Endodermal cell (in vitro differentiated cells): ENCODE measurements at places on chromosomes 7 and 10. TPM values are rescaled to one million over a fixed set of nuclear protein-coding genes. Genes with fewer than 3 reads are reported as not detected.

- no peak for DNase-seq
These were observed 50.0 kb downstream of the TACR2 start for GRCh38 chr10:69366738-69367137.

DNA sequence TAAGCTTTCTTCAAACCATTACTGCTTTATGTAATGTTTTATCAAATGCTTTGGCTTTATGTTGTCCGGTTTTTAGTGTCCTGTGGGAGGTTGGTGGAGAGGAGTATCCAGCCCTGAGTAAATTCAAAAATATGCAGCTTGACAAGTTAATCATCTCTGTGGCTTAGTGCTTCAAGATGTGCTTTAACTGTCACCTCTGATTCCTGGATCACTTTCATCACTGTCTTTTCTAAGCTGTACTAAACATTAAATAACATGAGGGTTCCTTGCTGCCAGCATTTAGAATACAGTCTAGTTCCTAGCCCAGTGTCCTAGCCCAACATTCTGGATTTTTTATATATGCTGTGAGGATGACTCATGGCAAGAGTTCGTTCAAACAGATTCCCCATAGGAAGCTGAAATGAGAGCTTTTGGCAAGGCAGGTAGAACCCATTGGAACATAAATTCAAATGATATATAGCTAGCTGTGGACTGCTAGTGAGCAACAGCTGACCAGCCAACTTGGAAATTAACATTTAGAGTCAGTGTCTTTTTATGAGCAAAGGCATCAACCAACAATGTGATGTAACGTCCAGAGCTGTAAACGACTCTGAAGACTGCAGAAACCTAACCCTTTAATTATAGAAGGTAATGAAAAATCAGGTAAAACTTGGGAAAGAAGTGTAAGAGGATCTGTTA lies 80.6 kb upstream of the OIT3 start:
- DNase-seq: no peak

- DNase-seq: no peak
These were observed 107.5 kb upstream of the KIF5B start for GRCh38 chr10:32163762-32164148.

The ZNF722 gene
- total RNA-seq: not detected in 3 replicates

- no peak for DNase-seq
These were observed 85.2 kb upstream of the VIPR2 start for GRCh38 chr7:159229683-159230475.

DNA sequence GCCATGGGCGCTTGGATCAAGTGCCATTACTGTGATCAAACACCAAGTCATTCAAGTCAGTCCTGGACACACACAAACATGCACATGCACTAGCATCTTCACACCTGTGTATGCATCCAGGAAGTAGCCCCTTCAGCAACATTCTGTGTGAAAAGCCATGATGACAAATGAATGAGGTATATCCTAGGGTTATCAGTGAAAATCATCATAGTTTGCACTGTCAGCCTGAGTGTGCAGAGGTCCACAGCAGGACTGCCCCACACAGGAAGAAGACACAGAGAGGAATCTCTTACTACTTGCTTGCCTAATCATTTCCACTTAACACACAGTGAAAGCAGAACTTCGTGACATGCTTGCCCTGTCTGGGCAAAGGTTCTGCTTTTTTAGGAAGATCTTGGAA lies 184.0 kb upstream of the ADO start:
- no peak for DNase-seq

DNA sequence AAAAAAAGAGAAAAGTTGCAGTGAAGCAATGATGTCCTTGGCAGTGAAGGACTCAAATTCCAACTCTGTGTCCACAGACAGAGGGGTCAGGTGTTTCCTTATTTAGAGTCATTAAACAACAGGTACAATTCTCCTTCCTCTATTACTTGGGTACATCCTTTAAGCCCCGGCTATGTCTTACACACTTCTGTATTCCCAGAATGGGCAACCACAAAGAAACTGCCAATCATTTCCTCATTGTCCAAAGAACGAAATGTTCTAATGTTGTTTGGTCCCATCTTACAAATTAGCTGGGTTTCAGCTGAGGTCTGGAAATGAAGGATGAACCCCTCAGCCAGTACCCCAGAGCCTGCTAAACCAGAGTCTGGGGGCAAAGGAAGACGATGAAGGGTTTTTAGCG lies 59.5 kb downstream of the GRB10 start:
- DNase-seq: no peak

The JAKMIP3 gene
- total RNA-seq: 0.95 to 6.4 TPM (median 0.97 TPM) in 3 replicates

The TAF5 gene
- 7.7 and 8.4 TPM in 2 replicates for total RNA-seq

DNA sequence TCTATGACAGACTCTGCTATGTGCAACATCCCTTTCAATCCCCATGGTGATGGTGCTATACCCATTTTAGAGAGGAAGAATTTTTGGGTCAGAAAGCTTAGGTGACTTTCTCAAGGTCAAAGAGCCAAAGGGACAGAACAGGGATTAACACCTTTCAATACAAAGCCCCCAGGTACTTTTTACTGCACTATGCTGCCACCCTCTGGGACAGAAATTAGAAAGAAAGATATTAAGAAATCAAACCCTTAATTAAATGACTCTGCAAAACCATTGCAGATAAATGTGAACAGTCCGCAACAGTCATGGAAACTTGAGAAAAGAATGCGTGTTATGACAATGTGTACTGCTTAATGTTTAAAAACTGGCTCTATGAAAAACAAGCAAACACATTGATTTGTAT lies 673.7 kb downstream of the MAGI2 start:
- DNase-seq: no peak

The C10orf90 gene
- 0.33 and 0.63 TPM in 2 replicates for total RNA-seq

DNA sequence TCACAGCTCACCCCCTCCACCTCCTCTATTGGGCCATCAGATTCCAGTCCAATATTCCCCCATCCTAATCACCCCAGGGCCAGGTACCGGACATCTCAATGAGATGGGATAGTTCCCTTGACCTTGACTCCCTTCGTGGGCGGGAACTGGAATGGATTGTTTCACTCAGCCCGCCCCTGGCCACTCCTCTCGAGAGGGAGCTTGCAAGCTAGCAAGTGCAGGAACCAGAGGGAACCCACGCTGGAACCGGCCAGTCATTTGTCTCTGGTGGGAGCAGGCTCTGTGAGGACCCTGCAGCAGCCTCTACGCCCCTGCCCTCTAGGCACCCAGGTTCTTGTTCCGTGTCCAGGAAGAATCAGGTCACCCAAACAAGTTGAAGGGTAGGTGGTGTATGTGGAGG lies 11.0 kb upstream of the RADIL start:
- no peak for DNase-seq

The FGL2 gene
- not detected in 2 replicates for total RNA-seq

DNA sequence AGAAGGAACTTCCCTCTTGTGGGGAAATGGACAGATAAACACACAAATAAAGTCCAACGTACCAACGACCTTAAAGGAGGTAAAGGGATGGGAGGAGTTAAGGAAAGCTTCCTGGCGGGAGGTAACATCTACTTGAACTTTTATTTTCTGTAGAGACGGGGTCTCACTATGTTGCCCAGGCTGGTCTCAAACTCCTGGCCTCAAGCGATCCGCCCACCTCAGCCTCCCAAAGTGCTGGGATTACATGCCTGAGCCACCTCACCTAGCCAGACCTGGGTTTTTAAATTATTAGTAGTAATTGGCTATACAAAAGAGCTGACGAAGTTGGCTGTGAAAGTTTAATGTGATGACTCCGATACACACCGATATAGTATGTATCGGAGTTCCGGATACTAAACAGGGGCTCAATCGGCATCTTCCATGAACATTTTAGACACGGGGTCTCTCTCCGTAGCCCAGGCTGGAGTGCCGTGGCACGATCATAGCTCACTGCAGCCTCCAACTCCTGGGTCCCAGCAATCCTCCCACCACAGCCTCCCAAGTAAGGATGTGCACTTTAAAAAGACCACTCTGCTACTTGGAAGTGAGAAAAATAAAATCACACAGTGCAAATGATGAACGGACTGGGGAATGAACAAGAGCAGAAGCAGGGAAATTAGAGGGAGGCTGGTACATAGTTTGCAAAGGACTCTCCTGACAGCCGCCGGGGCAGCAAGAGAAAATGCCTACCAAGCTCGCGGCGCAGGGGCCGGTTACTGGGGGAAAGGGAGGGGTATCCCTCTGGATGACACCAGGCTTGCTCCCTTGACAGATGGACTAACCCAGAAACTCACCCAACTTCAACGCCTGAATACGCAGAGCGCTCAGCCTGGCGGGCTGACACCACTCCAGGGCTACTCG lies 1.0 kb downstream of the BCL7B start:
- DNase-seq: no peak
